Upper lobe of left lung (tissue), 6 donors: ENCODE measurements at places on chromosomes 12 and 14. TPM values are rescaled to one million over a fixed set of nuclear protein-coding genes. Genes with fewer than 3 reads are reported as not detected.
A peak's percentile ranks its signal among the peaks of the same experiment; 100 is the strongest.

The VRTN gene
- not detected for total RNA-seq

The DPPA3 gene
- total RNA-seq, result not detected

The ERBB3 gene
- total RNA-seq, result 171 TPM

The FGF23 gene
- total RNA-seq, result not detected

The RAD9B gene
- 1.1 TPM for total RNA-seq

The NIN gene
- total RNA-seq, result 45.2 TPM

GRCh38 chr12:7107636-7108002, 1.4 kb downstream of the C1RL start:
- H3K4me1 ChIP-seq, result peaks cover 33% of the 10 kb centered on the region
- peak; percentile 52 for DNase-seq
- peaks cover 6% of the 10 kb centered on the region for H3K36me3 ChIP-seq
- H3K4me3 ChIP-seq, result peak overlapping the region; percentile 70

- no peak overlapping the region for H3K4me3 ChIP-seq
- H3K27ac ChIP-seq, result no peak overlapping the region
Measured at GRCh38 chr12:68624933-68625332, 14.2 kb downstream of the RAP1B start.

DNA sequence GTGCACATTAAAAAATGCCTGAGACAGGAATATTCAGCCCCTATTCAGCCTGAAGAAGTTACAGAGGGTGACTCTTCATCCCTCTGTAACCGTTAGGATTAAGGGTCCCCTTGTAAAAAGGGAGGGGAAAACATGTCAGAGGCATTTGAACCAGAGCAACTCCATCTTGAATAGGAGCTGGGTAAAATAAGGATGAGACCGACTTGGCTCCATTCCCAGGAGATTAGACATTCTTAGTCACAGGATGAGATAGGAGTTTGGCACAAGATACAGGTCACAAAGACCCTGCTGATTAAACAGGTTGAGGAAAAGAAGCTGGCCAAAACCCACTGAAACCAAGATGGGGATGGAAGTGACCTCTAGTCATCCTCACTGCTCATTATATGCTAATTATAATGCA, 19.9 kb upstream of the MDM1 start:
- DNase-seq, result no peak
- H3K4me3 ChIP-seq, result no peak overlapping the region
- no peaks in the 10 kb centered on the region for H3K36me3 ChIP-seq
- H3K4me1 ChIP-seq, result no peaks in the 10 kb centered on the region

DNA sequence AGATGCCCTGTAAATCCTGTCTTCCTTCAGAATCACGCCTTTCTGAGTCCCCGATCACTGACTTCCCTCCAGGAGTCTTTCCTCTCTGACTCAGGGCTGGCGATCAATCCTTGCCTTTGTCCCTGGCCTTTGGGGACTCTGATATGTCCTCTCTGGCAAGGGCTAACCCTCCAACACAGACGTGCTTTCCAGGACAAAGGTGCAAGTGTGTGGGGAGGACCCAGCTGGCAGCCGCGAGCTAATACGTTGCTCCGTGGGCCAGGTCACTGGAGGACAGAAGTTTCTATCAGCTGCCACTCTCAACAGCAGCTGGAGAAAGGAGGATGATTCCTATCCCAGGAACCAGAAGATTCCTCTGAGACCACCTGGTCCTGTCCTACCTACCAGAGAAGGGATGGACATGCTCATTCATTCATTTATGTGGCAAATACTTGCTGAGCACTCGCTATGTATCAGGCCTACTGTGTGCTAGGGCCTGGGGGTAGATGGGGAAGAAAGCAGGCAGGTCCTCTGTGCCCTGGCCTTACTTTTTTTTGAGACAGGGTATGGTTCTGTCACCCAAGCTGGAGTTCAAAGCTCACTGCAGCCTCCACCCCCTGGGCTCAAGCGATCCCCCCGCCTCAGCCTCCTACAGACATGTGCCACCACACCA, 8.5 kb upstream of the SCARB1 start:
- H3K36me3 ChIP-seq, result no peaks in the 10 kb centered on the region
- H3K4me3 ChIP-seq, result no peak overlapping the region
- peaks cover 5% of the 10 kb centered on the region for H3K4me1 ChIP-seq
- no peak overlapping the region for H3K27ac ChIP-seq

- H3K36me3 ChIP-seq, result no peaks in the 10 kb centered on the region
- peak overlapping the region; percentile 47 for H3K4me3 ChIP-seq
- peak overlapping the region; percentile 83 for H3K27ac ChIP-seq
Measured at GRCh38 chr12:47903927-47904712, 674 bp downstream of the VDR start.

GRCh38 chr14:104977681-104978653, at the start of gene AHNAK2:
TSS of gene AHNAK2 (minus strand) at chr14:104978374. CDS start at chr14:104978237, 137 bp downstream.
- no peaks in the 10 kb centered on the region for H3K36me3 ChIP-seq
- peaks cover 66% of the 10 kb centered on the region for H3K4me1 ChIP-seq
- no peak within 1 kb of the TSS for H3K27ac ChIP-seq

GRCh38 chr12:103758310-103759089, 82.5 kb downstream of the NT5DC3 start:
- no peak for DNase-seq
- no peaks in the 10 kb centered on the region for H3K4me1 ChIP-seq
- no peak overlapping the region for H3K4me3 ChIP-seq
- no peaks in the 10 kb centered on the region for H3K36me3 ChIP-seq
- H3K27ac ChIP-seq, result no peak overlapping the region

DNA sequence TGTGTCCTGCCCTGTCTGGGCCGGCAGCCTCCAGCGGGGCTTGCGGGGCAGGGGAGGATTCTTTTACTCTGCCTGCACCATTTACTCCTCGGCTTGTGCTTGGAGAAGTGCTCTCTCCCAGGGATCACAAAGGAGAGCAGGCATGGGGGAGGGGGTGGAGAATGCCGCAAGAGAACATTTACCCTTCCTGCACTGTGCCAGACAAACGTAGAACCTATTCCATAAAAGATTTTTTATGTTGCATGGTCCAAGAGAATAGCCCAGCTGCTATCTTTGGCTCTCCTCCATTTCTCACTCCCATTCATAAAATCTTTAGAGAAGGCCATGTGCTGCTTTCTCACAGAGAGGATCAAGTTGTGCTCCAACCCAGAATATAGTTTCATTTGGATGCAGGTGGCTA, 159.4 kb downstream of the SPTSSA start:
- no peak for DNase-seq
- H3K27me3 ChIP-seq, result no peaks in the 10 kb centered on the region
- H3K27ac ChIP-seq, result no peak overlapping the region
- no peaks in the 10 kb centered on the region for H3K4me1 ChIP-seq
- no peak overlapping the region for H3K4me3 ChIP-seq
- no peaks in the 10 kb centered on the region for H3K36me3 ChIP-seq

DNA sequence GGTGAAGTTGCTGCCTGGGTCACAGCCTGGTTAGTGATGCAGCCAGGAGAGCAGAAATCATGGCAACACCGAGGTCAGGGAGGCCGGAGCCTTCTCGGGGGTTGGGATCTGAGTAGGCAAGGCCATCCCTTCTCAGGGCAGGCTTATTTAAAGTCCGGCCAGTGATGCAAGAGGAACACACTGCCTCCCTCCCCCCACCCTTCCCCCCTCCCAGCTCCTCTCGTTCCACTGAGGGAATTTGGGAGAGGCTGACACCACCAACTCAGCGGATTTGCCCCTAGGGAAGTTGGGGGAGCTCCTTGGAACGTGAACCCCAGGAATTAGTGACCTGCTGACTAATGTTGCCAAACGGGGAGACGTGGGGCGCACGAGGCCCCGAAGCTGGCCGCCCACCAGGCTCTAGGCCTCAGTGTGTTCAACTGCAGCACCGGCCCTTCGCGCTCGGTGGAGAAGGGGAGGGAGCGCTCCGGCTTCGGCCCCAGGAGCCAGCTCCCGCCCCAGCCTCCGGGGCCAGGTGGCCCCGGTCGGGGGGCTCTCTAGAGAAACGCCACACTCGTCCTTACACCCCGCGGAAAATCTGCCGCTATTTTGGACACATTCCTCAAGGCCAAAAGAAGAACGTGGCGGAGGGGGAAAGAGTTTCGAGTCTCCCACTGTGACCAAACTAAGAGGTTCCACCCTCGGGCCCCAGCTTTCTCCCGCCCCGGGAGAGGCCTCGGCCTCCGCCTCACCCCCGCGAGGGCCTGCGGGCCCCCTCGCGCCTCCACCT, 1.6 kb downstream of the CTDSP2 start:
- H3K4me3 ChIP-seq, result peak overlapping the region; percentile 97
- H3K27ac ChIP-seq, result peak overlapping the region; percentile 100
- peaks cover 58% of the 10 kb centered on the region for H3K4me1 ChIP-seq
- peak; percentile 87 for DNase-seq
- no peaks in the 10 kb centered on the region for H3K27me3 ChIP-seq
- H3K36me3 ChIP-seq, result no peaks in the 10 kb centered on the region

DNA sequence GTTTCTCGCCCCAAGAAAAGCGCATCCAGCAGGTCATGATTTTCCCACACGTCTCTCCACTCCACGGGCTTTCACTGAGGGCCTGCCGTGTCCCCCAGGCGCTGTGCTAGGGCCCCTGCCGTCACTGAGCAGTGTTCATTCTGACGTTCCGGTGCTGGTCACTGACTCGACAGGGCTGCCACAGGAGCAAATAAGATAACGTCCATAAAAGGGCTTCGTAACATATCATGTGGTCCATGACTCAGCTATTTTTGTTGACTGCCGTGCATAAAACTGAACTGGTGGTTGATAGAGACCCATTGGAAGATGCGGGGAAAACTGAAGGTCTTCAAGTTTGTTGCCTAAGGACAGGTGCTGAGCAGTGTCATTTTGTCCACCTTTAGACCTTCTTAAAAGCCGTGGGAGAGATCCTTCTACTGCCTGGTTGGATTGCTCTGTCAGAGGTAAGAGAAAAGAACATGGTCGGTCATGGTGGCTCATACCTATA, 46.3 kb downstream of the ADGRD1 start:
- no peak overlapping the region for H3K27ac ChIP-seq
- H3K4me3 ChIP-seq, result no peak overlapping the region
- no peaks in the 10 kb centered on the region for H3K4me1 ChIP-seq
- peaks cover 15% of the 10 kb centered on the region for H3K36me3 ChIP-seq
- no peaks in the 10 kb centered on the region for H3K27me3 ChIP-seq

GRCh38 chr14:66572826-66573225, 64.9 kb downstream of the GPHN start:
- no peaks in the 10 kb centered on the region for H3K27me3 ChIP-seq
- H3K36me3 ChIP-seq, result no peaks in the 10 kb centered on the region
- no peak overlapping the region for H3K27ac ChIP-seq
- H3K4me3 ChIP-seq, result no peak overlapping the region
- H3K4me1 ChIP-seq, result no peaks in the 10 kb centered on the region
- no peak for DNase-seq

GRCh38 chr12:113424915-113425823, 3.0 kb downstream of the SDSL start:
- H3K27ac ChIP-seq, result no peak overlapping the region
- peak; percentile 40 for DNase-seq
- H3K4me3 ChIP-seq, result no peak overlapping the region

GRCh38 chr12:50467439-50467838, 37.3 kb upstream of the DIP2B start:
- H3K4me3 ChIP-seq, result no peak overlapping the region
- H3K27ac ChIP-seq, result no peak overlapping the region
- no peaks in the 10 kb centered on the region for H3K27me3 ChIP-seq
- no peaks in the 10 kb centered on the region for H3K4me1 ChIP-seq

DNA sequence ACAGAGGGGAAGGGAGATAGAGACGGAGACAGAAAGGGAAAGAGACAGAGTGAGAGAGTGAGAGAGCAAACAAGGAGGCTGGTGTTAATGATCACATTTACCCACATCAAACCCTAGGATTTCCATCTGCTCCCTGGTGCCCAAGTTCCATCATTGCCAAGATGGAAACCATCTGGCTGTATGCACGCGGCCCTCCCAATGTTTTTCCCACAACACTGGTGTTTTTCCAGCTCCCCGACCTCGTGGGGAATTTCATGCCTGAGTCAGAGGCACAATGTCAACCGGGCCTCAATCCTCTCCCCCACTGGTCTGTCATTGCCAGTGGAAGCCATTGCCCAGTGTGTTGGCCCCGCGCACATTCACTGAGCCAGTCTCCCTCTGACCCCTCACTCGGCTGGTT, 19.9 kb upstream of the BDKRB2 start:
- DNase-seq, result no peak
- no peak overlapping the region for H3K27ac ChIP-seq
- H3K36me3 ChIP-seq, result no peaks in the 10 kb centered on the region
- H3K4me3 ChIP-seq, result no peak overlapping the region

DNA sequence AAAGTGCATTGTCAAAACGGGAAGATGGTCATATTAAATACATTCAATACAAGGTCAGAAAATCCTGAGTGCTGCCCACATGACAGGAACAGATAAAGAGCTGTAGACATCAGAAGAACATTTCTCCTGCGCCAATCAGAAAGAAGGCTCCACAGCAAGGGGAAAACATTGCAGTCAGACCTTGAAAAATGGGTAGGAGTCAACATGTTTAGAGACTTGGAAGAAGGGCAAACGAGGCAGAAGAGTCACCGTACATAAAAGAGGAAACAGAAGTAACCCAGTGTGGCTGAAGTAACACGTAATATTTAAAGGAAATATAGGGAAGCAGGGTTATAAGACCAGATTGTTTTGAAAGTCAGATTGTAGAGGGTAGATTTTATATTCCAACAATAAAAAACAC, 11.9 kb downstream of the SPPL3 start:
- H3K4me1 ChIP-seq, result peaks cover 7% of the 10 kb centered on the region
- DNase-seq, result no peak
- no peak overlapping the region for H3K27ac ChIP-seq
- H3K36me3 ChIP-seq, result no peaks in the 10 kb centered on the region
- no peaks in the 10 kb centered on the region for H3K27me3 ChIP-seq

- no peaks in the 10 kb centered on the region for H3K27me3 ChIP-seq
- H3K36me3 ChIP-seq, result no peaks in the 10 kb centered on the region
- H3K27ac ChIP-seq, result peak overlapping the region; percentile 84
Measured at GRCh38 chr12:94261119-94261518, 112.7 kb downstream of the PLXNC1 start.

DNA sequence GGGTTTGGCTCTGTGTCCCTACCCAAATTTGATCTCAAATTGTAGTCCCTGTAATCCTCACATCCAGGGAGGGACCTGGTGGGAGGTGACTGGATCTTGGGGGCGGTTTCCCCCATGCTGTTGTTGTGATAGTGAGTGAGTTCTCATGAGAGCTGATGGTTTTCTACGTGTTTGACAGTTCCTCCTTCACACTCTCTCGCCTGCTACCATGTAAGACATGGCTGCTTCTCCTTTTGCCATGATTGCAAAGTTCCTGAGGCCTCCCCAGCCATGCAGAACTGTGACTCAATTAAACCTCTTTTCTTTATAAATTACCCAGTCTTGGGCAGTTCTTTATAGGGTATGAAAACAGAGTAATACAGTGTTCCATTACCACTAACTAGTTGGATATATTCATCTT, 10.3 kb upstream of the LRRC23 start:
- no peaks in the 10 kb centered on the region for H3K36me3 ChIP-seq
- peaks cover 23% of the 10 kb centered on the region for H3K4me1 ChIP-seq
- H3K27me3 ChIP-seq, result no peaks in the 10 kb centered on the region
- H3K27ac ChIP-seq, result no peak overlapping the region
- DNase-seq, result no peak

- no peak overlapping the region for H3K4me3 ChIP-seq
- no peaks in the 10 kb centered on the region for H3K27me3 ChIP-seq
- H3K4me1 ChIP-seq, result peaks cover 18% of the 10 kb centered on the region
- no peaks in the 10 kb centered on the region for H3K36me3 ChIP-seq
- no peak for DNase-seq
- no peak overlapping the region for H3K27ac ChIP-seq
Measured at GRCh38 chr12:49864798-49865090, 21.8 kb upstream of the BCDIN3D start.
